ENCODE measurements at places on chromosomes 13 and 19. TPM values are rescaled to one million over a fixed set of nuclear protein-coding genes. Genes with fewer than 3 reads are reported as not detected.

Gene IL12RB1
- total RNA-seq: not detected

Gene IL17D
- 0.92 TPM for total RNA-seq

GRCh38 chr19:48713041-48713863, 6.3 kb downstream of the MAMSTR start:
- DNase-seq: no peak

GRCh38 chr13:60282186-60282585, 114.8 kb upstream of the TDRD3 start:
- DNase-seq: no peak

Gene RASIP1
- total RNA-seq: 0.50 TPM

Gene CACNG8
- 0.84 TPM for total RNA-seq

DNA sequence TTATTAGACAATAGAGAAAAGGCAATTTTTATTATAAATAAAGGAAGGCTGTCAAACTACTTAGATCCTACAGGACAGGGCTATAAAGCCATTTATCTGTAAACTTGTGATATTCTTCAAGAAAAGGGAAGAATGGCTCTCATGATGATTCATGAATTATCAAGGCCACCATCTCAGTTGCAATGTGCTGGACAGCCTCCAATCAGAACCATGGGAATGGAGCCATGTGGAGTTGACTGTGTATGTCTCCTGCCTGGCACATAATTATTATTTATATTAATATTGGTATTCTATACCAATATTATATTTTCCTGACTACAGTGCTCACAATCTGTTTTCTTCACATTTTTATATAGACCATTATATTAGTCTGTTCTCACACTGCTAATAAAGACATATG, 560.5 kb upstream of the MIR17HG start:
- no peak for DNase-seq

GRCh38 chr19:16454351-16454918, 17.3 kb downstream of the EPS15L1 start:
- DNase-seq: no peak

- DNase-seq: no peak
Observed at GRCh38 chr13:99385940-99386339, 78.7 kb upstream of the GPR183 start.

DNA sequence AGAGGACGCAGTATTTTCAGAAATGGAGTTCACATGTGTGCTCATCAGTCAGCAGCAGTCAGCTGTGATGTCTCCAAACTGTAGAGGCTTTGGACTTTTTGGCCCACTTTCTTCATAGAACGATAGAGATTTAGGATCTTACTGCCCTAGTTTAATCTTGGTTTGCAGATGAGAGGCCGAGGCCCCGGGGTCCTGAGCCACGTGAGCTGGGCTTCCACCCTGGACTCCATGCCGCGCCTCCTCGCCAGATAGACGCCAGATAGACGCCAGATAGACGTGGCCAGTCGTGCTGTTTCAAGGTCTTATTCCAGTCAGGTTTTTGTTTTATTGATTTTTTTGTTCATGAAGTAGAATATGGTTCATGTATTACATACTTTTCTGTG, 11.7 kb upstream of the MCF2L start:
- no peak for DNase-seq

Gene ATXN8OS
- not detected for total RNA-seq

Gene NXNL1
- total RNA-seq: not detected

DNA sequence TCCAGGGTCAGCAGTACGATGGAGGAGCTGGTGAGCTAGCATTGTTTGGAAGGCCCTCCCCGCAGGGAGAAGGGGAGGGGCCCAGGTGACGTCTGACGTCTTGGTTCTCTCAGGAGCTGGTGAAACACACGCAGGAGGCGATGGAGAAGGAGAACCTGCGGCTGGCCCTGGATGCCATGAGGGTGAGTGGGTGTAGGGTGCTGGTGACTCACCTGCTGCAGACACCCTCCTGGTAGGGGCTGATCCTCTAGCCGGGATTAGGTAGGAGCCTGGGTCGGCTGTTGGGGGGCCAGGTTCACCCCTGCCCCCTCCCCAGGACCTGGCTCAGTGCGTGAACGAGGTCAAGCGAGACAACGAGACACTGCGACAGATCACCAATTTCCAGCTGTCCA, 55.8 kb downstream of the VAV1 start:
- no peak for DNase-seq

Gene IGFL2
- not detected for total RNA-seq

Gene LGI4
- total RNA-seq: not detected

- no peak for DNase-seq
Observed at GRCh38 chr19:48203222-48203793, 32.8 kb downstream of the ZSWIM9 start.

DNA sequence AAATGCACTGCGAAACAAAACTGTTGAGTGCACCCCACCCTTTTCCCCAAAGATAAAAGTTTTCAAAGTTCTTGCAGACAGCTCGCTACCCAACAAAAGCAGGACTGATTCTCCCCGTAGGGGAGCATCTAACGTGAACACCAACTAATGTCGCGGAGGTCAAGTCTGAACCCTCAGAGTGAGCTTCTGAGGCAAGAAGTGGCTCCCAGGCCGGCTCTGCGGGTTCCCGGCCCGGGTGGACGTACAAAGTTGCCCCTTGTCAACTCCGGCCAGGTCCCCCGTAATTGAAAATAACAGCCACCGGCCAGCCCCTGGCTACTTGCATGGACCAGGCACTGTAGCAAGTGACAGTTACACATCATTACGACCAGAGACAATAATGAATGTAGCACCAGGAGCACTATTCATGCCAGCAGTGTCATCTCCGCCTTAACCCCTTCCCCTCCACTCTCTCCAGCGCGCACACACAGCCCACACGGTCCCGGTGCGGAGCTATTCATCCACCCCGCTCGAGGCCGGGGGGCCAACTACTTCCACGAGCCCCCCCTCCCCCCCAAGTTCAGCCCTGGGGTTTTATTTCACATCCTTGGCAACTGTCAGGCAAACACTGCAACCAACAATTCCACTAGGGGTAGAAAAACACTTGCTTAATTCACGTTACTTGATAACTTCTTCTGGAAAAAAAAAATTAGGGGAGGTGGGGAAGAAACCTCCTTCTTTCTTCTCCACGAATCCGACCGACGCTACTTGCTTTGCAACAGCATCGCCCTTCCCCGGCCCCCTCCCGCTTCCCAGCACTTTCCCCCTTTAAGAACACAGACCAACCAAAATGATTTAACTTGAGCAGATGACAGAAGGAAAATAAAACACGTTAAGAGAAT, 1.2 kb downstream of the KLF12 start:
- no peak for DNase-seq

DNA sequence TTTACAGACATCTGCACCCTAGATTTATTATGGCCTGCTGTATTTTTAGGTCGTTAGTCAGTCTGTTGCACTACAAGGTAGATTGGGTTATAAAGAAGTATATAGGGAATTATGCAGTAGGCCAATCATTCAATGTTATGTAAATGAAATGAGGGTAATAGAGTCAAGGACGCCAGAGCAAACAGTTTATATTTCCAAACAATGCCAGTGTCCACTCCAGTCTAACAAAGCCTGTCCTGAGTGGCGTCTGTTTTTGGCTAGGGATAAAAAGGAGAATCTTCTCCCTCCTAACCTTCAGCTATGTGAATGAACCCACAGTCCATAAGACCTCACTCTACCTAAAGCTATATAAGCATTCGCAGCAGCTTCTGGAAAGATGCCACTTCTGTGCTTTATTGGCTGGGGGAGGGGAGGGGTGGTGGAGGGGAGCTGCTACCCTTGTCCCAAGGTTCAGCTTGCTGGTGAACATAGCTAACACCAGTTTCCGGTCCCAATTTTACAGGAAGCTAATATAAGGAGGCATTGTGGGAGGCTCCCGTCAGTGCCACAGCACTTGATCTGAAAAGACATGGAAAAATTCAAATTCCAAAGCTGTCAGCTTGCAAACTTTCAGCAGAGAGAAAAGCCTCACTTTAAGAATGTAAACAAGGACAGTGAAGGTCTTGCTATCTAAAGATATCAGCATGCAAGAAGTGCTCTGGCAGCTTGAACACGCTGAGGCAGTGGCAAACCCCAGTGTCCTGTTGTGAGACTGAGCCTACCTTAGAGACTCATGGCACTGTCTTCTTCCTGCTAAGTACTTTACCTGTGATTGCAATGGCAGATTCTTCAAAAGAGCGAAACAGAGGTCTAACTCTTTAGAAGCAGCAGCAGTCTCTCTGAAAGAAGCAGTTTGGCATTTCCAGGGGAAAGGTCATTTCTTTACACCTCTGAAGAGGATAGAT, 369.9 kb downstream of the PCDH9 start:
- no peak for DNase-seq

- no peak for DNase-seq
Observed at GRCh38 chr19:39301021-39301420, 4.8 kb downstream of the IFNL1 start.

Gene DDA1
- 15.3 TPM for total RNA-seq

- no peak for DNase-seq
Observed at GRCh38 chr19:41521931-41522555, 53.9 kb upstream of the CEACAM21 start.

Gene ZNF331
- not detected for total RNA-seq

Gene GPR18
- total RNA-seq: not detected

- DNase-seq: no peak
Observed at GRCh38 chr19:39419003-39419402, 6.5 kb downstream of the PLEKHG2 start.

GRCh38 chr19:3851254-3852176, 17.3 kb downstream of the ZFR2 start:
- no peak for DNase-seq

Gene SPIB
- total RNA-seq: not detected

Gene DBP
- total RNA-seq: 3.0 TPM

GRCh38 chr13:99220199-99220935, 19.7 kb downstream of the UBAC2 start:
- no peak for DNase-seq

Gene NPAS1
- 0.30 TPM for total RNA-seq

Gene CEACAM8
- total RNA-seq: not detected
